ENCODE measurements at places on chromosomes 7 and 10.
A peak's percentile ranks its signal among the peaks of the same experiment; 100 is the strongest.

DNA sequence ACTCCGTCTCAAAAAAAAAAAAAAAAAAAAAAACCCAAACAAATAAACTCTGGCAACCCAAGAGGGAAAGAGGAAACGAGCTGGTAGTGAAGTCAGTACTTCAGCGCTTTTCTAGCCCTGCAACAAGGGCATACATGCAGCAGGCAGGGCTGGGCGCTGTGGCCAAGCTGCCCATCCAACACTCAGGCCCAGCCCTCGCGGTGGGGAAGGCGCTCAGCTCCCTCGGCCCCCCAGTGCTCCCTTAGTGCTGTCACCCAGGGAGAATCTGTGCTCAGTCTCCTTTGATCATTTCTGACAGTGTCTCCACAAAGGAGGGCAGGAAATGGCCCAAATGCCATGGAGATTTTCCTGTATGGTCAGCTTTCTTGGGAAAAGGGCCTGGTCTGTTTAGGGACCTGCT lies 97.2 kb downstream of the SMURF1 start:
- DNase-seq: no peak

- no peak for DNase-seq
Observed at GRCh38 chr10:16602104-16602775, 80.6 kb upstream of the C1QL3 start.

DNA sequence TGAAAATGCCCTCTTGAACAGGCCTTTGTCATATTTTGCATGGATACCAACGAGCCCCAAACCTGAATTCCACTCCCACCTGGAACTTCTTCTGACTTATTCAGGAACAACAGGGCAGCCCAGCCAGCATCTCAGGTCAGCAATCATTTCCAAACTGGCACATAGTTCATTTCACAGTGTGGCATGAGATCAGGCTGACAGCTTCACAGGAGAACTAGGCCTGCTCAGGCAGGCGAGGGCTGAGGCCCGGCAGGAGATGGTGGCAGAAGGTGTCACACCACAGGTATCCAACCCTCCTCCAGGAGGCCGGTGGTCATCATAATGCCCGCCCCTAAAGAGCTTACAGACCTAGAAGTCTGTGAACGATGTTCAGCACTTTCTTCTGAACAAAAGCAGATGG lies 42.5 kb downstream of the DENND11 start:
- DNase-seq: no peak

- no peak for DNase-seq
Observed at GRCh38 chr10:124918906-124919305, 23.0 kb upstream of the ZRANB1 start.

- peak; percentile 71 for DNase-seq
Observed at GRCh38 chr7:36013246-36014014, 139.6 kb upstream of the EEPD1 start.

GRCh38 chr7:139860090-139860775 lies 31.2 kb downstream of the TBXAS1 start:
- no peak for DNase-seq

DNA sequence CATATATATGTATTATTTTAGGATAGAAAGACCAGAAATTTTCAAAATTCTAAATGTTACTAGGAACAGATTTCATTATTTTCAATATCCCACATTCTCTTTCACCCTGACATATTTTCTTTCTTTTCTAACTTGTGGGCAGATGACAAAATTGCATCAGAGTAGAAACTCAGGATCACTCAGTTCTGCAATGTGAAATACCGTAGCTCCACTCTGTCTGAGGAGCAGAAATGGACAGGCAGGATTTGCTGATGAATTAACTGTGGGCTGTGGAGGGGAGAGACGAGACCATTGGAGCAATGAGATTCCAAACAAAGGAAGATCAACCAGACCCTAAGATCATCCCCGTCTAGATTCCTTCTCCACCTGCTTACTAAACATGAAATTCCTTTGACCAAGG lies 37.0 kb upstream of the SVOPL start:
- DNase-seq: no peak

GRCh38 chr10:21030091-21030490 lies 133.0 kb upstream of the NEBL start:
- DNase-seq: no peak

GRCh38 chr7:4667776-4668509 lies 14.2 kb upstream of the FOXK1 start:
- peak; percentile 93 for DNase-seq

DNA sequence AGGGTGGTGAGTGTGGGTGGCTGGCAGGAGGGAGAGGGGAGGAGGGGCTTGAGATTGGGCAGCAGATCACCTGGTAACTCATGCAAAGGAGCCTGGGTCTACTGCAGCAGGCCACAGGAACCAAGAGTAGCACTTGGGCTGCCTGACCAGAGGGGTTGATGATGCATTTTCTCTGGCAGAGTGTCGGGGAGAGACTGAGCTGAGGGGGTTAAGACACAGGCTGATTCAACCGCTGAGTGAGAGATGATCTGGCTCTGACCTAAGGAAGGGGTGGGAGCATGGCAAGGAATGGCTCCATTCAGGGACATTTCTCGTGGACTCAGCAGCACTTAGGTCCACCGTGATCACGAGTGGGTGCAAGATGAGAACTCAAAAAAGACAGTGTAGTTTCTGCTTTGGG lies 115.5 kb upstream of the STK17A start:
- DNase-seq: peak; percentile 81

GRCh38 chr10:29957907-29958331 lies 101.5 kb downstream of the JCAD start:
- DNase-seq: peak; percentile 47

DNA sequence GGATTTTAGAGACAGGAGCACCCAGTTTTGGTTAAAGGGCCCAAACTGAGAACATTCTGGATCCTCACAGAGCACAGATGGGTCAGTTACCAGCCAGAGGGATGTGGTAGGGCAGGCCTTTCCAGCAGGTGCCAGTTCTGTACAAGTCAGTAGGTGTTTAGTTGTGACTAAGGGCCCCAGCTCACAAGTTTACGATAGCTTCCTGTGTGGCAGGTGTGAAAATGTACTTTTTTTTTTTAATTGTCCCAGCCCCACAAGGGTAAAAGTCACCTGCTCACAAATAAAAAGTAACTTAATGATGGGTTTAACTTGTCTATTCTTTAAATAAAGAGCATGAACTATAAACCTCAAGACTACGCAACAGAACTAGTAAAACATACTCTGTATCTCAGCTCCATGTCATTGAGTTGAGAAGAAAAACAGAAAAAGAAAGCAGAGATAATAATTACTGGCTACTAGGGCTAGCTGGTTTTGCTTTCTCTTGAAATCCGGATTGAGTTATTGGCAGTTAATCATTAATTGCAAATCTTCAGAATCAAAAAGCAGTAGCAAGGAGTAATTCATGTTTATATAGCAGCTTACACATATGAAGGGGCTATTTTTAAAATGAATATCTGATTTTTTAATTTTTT lies 15.4 kb downstream of the NFE2L3 start:
- no peak for DNase-seq

GRCh38 chr10:80265740-80266512 lies 23.5 kb downstream of the MAT1A start:
- no peak for DNase-seq

DNA sequence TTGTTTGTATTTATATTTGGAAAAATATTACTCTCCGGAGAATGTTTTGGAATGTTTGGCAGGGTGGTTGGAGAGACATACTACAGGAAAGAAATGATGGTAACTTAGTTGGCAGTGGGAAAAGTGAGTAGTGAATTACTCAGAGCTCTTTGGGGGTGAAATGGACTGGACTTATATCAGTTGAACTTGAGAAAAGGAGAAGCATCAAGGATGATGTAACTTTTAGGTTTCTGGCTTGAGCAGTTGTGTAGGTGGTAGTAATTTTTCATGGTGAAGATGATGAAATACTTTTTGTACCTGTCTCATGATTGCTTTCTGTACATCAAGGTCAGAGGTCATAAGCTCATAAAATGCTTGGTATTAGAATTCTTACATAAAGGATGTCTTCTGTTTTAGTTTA lies 617.2 kb downstream of the AUTS2 start:
- peak; percentile 79 for DNase-seq

DNA sequence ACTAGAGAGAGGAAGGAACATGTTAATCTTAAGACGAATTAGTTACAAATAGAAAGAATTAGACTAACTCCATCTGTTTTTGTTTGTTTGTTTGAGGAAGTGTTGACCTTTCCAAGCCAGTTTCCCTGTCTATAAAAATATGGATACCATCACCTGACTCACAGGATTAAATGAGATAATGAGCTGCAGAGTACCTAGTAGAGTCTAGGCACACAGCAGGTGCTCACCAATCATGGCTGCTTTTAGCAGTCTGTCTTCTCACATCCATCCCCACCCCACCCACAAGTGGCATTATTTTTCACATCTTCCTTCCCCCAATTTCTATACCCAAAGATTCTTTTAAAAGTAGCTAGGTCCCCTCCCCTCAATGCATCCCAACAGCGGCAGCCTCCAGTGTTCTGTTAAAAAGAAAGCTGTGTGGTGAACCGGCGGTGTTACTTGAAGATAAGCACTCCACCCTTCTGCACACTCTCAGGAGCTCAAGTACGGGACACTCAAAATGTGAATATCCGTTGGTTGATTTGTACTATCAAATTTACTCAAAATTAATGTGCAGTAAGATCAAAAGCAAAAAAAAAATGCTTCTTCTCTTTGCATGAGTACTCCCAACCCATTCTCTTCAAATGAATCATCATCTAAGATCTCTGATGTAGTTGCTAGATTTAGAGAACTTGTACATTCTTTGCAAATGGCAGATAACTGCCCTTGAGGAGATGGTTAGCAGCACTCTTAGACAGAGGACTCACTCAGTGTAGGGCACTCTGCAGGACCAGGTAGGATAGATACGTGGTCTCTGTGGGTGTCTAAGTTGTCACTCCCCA lies 145.4 kb upstream of the ASAH2 start:
- DNase-seq: peak; percentile 69

- peak; percentile 95 for DNase-seq
Observed at GRCh38 chr10:6141296-6142151, 52.7 kb downstream of the RBM17 start.

DNA sequence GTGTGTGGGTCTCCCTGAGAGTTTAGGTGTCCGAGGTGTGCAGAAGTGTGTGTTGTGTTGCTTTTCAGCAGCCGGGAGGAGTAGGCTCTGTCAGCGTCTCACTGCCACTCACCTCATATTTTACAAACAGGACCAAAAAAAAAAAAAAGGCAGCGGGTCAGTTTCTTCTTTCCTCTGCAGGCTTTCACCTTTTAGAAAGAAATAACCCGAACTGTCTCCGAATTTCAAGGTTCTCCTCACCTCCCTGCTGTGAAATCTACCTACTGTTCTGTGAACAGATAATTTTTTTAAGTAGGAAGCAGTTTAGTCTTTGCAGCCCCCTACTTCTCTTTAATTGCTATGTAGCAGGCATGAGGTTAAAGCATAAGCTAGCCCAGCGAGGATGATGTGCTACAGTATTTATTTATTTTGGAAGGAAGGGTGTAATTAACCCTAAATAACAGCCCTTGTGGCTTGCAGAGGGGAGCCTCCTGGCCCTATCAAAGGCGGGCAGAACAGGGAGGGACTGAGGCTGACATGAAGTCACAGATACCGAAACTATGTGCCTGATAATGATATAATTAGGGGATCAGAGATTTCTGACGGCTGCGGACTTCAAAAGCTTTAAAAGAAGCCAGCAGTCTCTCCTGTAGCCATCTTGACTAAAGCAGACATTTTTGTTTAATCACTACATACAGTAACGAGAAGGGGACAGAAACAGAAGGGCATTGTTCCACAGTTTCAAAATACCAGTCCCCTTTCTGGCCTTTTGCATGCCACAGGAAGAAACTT lies 1.6 kb downstream of the BAMBI start:
- DNase-seq: no peak

- DNase-seq: no peak
Observed at GRCh38 chr10:129524936-129525335, 57.9 kb downstream of the MGMT start.

GRCh38 chr10:78404296-78404695 lies 370.6 kb downstream of the RPS24 start:
- no peak for DNase-seq

DNA sequence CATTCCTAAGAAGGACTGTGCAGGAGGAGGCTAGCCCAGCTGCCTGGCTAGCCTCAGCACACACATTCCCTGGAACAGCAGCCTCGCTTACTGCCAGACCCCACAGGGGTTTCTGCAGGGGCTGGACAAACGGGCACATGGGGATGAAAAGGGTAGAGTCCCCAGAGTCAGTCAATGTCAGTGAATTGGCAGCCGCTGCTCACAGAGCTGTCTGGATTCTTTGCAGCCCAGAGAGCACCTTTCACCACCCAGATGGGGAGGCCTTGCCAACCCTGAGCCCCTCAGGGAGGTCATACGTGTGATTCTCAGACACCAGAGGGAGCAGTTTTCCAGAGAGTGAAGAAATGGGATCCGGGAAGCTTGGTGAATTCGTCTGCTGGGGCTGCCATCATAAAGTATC lies 143.3 kb downstream of the KCNMA1 start:
- DNase-seq: peak; percentile 66

DNA sequence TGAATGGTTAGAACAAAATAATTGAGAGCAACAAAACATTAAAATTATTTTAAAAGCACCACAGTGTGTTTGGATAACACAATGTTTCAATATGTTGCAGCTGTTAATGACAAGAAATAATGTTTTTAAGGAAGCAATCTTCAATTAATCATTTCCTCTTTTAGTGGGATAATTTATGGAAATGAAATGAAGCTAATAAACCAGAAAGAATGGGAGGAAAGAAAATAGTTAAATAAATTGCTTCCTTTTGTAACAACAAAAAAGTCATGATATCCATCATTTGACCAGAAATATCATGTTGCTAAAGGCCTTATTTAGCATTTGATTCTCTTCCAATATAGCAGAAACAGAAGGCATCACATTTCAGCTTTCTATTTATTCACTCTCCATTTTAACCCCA lies 224.5 kb downstream of the SEMA3A start:
- DNase-seq: no peak

DNA sequence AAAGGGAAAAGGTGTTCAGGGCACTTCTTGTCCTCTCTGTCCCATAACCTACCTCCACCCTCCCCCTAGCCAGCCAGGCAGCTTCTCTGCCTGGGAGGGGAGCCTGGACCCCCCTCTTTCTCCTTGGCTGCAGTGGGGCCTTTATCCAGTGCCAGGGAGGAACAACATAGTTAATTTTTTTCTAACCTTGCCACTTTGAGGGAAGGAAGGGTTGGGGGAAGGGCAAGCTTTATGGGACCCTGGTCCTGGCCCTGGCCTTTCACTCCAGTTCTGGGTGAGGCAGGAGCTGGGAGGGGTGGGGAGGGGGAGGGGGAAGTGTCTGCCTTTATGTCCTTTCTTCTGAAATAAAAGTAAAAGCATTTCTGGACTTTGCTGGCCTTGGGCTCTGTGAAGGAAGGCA lies 4.5 kb downstream of the VGF start:
- DNase-seq: no peak

Data from fibroblast of skin of right biceps (primary cell).